ENCODE measurements at places on chromosomes 12 and 14.
A peak's percentile ranks its signal among the peaks of the same experiment; 100 is the strongest.

DNA sequence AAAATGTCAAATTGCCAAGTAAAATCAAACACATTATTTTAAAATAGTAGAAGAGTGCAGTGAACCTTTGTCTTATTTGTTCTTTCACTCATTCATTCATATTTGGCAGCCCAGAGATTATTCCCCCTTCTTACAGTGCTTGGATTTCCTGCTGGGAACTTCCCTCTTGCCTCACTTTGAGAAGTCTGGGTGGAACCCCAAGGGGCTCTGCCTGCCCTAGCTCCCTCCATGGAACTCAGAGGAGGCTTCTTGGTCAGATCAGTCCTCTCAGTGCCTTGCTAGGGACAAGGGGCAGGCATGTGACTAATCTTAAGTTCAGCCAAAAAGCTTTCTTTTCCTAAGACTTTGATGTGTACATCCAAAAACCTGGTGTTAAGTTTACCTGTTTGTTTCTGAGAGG, 84.7 kb upstream of the OVCH1 start:
- DNase-seq = no peak

DNA sequence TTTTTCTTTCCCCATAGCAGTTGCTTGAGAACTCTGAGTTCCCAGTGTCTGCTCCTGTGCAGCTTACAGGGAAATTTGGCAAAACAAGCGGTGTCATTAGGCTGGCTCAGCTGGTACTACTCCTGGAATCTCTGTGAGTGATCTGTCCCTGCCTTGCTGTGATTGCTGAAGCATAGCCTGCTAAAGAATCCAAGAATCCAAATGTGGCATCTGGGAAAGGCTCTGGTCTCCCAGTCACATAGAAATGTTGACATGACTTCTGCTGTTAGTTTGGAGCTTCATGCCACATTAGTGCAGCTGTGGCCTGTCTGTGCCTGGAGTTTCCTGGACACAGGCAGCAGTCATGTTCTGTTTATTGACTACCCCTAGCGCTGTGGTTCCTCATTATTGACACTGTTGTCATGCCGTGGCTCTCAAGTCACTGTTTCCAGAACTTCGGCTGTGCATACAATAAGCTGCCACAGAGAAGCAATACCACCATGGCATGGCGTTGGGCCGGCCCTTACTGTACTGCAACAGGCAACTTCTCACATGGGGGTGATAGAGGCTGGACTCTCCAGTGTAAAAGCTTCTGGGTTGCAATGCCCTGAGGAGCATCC, 166.8 kb downstream of the MYRFL start:
- DNase-seq = peak; percentile 8

GRCh38 chr12:28794211-28794610, 354.9 kb upstream of the FAR2 start:
- no peak for DNase-seq

- DNase-seq = no peak
These were observed 19.5 kb downstream of the ARL6IP4 start for GRCh38 chr12:122999986-123000420.

DNA sequence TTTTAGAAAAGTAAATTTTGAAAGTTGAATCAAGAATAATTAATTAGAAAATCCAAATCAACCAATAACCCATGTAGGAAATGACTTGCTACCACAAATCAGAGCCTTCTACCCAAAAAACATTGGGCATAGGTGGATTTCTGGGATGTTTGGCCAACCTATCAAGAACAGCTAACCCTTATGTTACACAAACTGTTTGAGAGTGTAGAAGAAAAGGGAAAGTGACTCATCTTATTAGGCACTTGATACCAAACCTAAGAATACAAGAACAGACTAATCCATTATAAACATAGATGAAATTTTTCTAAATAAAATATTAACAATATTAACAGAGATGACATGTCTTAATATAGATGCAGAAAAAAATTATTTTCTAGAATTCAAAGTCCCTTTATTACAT, 260.4 kb downstream of the ZFP36L1 start:
- DNase-seq = no peak

DNA sequence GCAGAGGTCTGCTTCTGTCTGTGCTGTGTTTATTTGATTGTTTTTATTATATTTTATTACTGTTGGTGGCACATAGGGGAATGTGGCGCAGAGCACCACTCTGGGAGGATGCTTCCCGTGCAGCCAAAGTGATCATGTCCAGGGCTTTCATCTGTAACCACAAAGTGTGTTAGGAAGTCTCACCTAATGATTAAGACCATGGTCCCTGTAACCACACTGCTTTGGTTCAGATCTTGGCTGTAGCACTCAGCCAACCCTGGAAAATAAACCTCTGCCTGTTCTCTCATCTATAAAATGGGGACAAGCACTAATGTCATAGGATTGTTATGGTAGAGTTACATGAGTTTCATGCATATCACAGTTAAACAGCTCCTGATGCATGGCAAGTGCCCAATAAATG, 1.9 kb downstream of the RESF1 start:
- DNase-seq = no peak

GRCh38 chr12:131226345-131227265, 272.9 kb downstream of the ADGRD1 start:
- no peak for DNase-seq

DNA sequence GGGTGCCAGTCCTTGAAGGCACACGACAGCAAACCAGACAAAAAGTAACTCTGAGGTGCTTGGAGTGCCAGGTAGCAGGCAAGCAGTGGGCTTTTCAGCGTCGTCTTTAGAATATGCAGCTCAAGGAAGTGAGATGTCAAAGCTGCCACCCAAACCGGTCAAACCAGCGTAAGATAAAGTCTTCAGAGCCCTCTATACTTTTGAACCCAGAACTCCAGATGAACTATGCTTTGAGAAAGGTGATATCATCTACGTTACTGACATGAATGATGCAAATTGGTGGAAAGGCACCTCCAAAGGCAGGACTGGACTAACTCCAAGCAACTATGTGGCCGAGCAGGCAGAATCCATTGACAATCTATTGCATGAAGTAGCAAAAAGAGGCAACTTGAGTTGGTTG, 95.9 kb downstream of the TBX3 start:
- no peak for DNase-seq

DNA sequence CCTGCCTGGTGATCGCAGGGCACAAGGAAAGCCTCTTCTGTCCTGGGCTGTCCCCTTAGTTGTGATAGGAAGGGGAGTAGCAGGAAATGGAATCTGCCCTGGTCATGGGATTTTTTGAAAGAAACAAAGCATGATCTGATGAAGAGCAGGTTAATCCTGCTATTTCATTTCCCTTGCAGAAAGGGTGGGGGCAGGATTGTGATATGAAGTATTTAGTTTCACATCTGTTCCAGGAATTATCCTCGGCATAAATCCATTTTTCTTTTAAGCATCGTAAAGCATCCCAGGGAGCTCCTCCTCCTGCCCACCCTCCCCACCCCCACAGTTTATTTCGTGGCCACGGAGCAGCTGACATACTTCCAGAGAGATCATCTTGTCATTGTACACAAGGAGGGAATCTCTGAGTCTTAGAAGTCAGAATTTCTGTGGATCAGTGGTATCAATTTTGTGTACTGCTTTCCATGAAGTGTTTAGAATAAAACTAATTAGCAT, 53.1 kb downstream of the TGFB3 start:
- DNase-seq = peak; percentile 49
